ENCODE measurements at places on chromosomes 6 and 20.

- no peak overlapping the region for H3K27ac ChIP-seq
- no peaks in the 10 kb centered on the region for H3K27me3 ChIP-seq
- H3K36me3 ChIP-seq, result no peaks in the 10 kb centered on the region
- no peak for DNase-seq
- no peak overlapping the region for H3K4me3 ChIP-seq
These were observed 36.4 kb downstream of the LYRM2 start for GRCh38 chr6:89602166-89602565.

DNA sequence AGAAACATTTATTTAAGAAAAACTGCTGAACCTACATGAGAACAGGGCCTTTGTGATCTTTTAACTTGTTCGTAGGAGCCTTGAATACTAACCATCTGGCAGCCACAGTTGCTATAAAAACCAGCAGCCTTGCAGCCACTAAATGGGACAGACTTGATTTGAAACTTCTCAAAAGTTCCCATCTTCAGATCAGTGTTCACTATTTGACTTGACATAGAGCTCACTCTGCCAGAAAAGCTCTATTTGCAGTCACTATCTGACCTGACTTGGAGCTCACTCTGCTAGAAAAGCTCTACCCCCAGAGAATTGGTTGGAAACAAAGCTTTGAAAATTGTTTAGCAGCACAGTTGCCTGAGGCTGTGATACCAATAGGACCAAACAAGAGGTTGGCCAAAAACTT is 119.3 kb upstream of the F13A1 start:
- H3K27ac ChIP-seq, result no peak overlapping the region
- no peaks in the 10 kb centered on the region for H3K36me3 ChIP-seq
- DNase-seq, result no peak
- H3K4me3 ChIP-seq, result no peak overlapping the region
- no peaks in the 10 kb centered on the region for H3K27me3 ChIP-seq
- H3K4me1 ChIP-seq, result no peaks in the 10 kb centered on the region

DNA sequence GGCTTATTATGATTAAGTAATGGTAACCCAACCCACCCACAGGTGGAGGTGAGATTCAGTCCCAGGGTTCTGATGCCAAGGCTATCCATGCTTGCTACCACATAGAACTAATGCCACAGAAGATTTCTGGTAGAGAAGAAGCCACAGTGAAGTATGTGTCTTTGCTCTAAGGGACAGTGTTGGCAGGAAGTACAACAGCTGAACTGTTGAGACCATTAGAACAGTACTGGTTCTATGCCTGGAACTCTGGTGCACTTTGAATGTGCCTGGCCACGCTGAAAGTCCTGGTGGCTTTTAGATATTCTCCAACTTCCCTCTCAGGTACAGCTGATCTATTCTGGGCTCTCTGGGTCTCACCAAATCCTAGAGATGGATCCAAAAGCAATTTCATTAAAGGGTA is 7.8 kb downstream of the STX7 start:
- H3K27me3 ChIP-seq, result no peaks in the 10 kb centered on the region
- no peak overlapping the region for H3K4me3 ChIP-seq
- H3K36me3 ChIP-seq, result peaks cover 6% of the 10 kb centered on the region
- no peak overlapping the region for H3K27ac ChIP-seq
- H3K4me1 ChIP-seq, result no peaks in the 10 kb centered on the region

DNA sequence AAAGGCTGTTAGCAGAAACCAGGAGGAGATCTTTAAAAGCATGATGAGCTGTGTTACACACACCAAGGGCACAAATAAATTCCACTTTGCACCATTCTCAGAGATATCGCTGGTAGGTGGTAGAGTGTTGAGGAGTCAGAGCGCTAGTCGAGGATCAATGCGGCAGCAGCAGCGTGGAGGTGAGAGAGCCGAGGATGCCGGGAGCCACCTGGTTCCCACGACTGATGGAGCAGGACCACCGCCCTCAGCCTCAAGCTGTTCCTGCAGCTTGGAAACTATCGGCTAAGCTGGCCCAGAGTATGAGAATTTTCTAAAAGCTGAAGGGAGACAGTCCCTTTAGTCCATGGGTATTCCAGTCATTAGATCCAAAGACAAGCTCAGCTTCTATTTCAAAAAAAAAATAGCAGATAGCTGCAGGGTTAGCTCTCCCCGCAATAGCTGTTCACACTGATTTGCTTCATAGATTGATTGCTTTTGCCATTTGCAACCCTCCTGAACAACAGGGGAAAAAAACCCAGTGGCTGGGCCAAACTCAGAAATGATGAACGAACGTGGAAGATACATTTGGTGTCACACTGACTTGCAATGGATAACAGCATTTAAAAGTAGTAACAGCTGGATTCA is 106.2 kb downstream of the LCA5 start:
- H3K4me1 ChIP-seq, result no peaks in the 10 kb centered on the region
- no peak overlapping the region for H3K4me3 ChIP-seq
- no peaks in the 10 kb centered on the region for H3K36me3 ChIP-seq
- DNase-seq, result no peak
- H3K27ac ChIP-seq, result no peak overlapping the region

DNA sequence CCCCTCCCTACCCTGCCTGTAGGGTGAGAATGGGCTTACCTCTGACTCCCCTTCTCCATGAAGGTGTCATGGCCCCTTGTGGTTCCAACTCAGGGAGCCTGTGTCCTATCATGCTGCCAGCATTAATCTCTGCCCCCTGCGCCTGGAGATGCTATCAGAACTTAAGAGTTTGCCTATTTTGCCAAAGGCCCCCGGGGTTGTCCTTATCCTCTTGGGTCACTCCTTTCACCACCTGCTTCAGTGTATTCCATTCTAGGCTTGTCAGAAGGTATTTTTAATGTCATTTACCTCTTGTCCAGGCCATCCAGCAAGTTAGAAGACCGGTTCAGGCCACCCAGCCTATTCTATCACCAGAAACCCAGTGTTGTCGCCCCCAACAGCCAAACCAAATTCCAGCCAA is 10.5 kb downstream of the RRBP1 start:
- H3K4me3 ChIP-seq, result no peak overlapping the region
- H3K27me3 ChIP-seq, result no peaks in the 10 kb centered on the region
- no peak overlapping the region for H3K27ac ChIP-seq

DNA sequence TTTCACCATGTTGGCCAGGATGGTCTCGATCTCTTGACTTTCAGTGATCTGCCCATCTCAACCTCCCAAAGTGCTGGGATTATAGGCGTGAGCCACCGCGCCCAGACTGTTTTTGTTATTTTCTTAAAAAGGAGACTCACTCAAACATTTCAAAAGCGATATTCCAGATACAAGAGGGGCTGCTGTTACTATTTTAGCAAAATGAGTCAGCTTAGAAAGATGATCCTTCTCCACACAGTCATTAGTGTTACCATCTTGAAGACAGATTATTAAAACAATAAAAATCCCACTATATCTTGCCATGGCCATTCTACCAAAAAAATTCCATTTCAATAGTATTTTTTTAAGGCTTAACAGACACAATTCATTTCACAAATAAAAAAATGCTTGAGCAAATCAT is 102.8 kb downstream of the PREP start:
- DNase-seq, result no peak
- no peaks in the 10 kb centered on the region for H3K27me3 ChIP-seq
- H3K27ac ChIP-seq, result no peak overlapping the region
- H3K4me3 ChIP-seq, result no peak overlapping the region
- no peaks in the 10 kb centered on the region for H3K4me1 ChIP-seq

DNA sequence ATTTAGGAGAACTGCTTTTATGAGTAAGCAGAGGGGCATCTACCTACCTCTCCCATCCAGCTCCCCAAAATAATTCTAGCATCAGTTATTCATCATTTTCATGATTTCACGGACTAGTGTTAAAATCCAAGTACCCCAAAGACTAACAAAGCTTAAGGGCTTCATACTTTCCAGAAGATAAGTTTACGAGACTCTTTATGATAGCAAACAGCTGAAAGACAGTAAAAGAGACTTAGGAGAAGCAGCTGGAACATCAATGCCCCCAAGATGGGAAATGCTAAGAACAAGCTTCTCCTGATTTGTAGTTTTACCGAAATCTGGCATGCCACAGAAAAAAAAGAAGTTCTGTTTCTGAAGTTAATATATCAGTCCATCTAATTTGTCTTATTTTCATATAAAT is 70.0 kb downstream of the COL12A1 start:
- H3K36me3 ChIP-seq, result no peaks in the 10 kb centered on the region
- no peaks in the 10 kb centered on the region for H3K27me3 ChIP-seq
- no peaks in the 10 kb centered on the region for H3K4me1 ChIP-seq
- no peak overlapping the region for H3K27ac ChIP-seq

DNA sequence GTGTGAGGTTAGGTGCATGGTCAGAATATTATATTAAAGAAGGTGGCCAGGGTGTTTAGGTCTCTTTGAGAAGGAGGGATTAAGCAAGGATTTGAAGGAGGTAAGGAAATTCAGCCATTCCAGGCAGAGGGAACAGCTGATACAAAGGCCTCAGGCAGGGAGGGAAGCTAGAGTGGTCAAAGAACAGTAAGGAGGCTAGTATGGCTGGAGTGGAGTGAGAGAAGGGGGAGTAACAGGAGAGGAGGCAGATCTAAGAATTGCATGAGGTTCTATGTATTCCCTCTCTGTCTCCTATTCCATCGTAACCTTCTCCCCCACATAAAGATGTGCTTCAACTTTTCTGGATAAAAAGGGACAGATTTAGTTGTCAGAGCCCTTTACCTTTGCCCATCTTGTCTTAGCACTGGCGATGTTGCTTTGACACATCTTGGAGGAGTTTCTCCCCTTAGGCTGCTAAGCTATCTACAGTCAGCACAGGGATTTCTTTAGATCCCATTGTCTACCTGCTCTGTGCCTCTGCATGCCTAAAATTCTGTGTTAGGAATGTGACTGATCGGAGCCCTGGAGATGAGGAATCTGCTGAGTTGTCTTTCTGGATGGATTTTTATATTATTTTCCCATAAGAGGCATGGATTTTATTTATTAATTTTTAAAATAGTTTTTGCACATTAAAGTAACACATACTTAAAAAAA is 59.9 kb downstream of the KLHL31 start:
- H3K27ac ChIP-seq, result no peak overlapping the region
- H3K4me1 ChIP-seq, result peaks cover 5% of the 10 kb centered on the region
- no peaks in the 10 kb centered on the region for H3K36me3 ChIP-seq
- no peak for DNase-seq

GRCh38 chr6:97123652-97124051 is 159.4 kb downstream of the MMS22L start:
- no peak overlapping the region for H3K4me3 ChIP-seq
- no peaks in the 10 kb centered on the region for H3K4me1 ChIP-seq
- H3K27me3 ChIP-seq, result no peaks in the 10 kb centered on the region
- H3K27ac ChIP-seq, result no peak overlapping the region
- no peaks in the 10 kb centered on the region for H3K36me3 ChIP-seq
- DNase-seq, result no peak

DNA sequence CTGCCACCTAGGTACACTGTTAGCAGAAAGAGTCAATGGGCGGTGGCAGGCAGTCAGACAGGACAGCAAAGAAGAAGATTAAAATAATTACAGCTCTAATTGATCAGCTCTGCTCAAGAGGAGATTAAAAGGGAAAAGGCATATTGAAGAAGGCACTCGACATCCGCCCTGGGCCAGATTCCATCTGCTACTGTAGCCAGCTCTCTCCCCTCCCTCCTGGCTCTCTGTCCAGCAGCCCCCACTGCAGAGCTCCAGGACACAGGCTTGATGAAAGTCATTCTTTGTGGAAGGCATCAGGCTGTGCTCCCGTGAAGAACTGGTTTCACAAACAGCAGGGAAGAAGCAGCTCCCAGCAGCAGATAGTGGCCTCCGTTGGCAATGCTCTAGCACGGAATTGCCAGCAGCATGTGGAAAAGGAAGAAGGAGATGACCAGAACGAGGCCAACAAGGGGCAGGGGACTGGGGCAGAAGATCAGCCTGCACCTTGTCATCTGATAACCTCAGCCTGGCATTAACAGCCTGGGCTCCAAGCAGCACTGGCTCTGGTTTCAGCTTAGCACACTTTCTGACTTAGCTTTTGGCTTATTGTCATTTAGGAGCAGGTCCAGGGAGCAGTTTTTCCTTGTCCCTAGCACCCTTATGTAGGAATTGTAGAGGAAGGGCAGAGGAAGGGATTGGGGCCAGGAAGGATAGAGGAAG is 465.9 kb downstream of the KIF16B start:
- H3K4me1 ChIP-seq, result no peaks in the 10 kb centered on the region
- H3K27ac ChIP-seq, result no peak overlapping the region
- H3K36me3 ChIP-seq, result no peaks in the 10 kb centered on the region
- no peak overlapping the region for H3K4me3 ChIP-seq
- DNase-seq, result no peak

- peaks cover 28% of the 10 kb centered on the region for H3K4me1 ChIP-seq
- H3K36me3 ChIP-seq, result no peaks in the 10 kb centered on the region
- H3K4me3 ChIP-seq, result no peak overlapping the region
These were observed 11.8 kb downstream of the UTRN start for GRCh38 chr6:144296973-144297372.

- peaks cover 2% of the 10 kb centered on the region for H3K27me3 ChIP-seq
- H3K4me1 ChIP-seq, result no peaks in the 10 kb centered on the region
- no peak overlapping the region for H3K27ac ChIP-seq
- no peaks in the 10 kb centered on the region for H3K36me3 ChIP-seq
These were observed 29.3 kb upstream of the EZR start for GRCh38 chr6:158848490-158848895.

DNA sequence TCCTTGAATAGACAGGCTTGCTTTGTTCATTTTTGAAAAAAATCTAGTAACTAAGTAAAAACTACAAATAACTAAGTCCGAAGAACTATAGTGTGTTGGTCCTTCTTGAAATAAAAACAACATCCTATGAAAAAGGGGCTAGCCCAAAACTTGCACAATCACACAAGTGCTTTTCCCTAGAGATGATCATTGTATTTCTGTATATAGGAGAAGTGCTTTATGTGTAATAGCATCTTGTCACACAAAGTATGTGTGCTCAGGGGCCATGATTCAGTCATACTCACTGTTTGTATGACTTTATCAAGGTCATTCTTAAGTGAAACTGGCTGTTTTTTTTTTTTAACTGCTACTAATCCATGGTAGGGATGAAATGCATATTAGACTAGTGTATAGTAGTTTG is 179.8 kb downstream of the DTNBP1 start:
- no peaks in the 10 kb centered on the region for H3K27me3 ChIP-seq
- no peak overlapping the region for H3K4me3 ChIP-seq
- peaks cover 1% of the 10 kb centered on the region for H3K36me3 ChIP-seq
- H3K4me1 ChIP-seq, result no peaks in the 10 kb centered on the region
- no peak for DNase-seq

DNA sequence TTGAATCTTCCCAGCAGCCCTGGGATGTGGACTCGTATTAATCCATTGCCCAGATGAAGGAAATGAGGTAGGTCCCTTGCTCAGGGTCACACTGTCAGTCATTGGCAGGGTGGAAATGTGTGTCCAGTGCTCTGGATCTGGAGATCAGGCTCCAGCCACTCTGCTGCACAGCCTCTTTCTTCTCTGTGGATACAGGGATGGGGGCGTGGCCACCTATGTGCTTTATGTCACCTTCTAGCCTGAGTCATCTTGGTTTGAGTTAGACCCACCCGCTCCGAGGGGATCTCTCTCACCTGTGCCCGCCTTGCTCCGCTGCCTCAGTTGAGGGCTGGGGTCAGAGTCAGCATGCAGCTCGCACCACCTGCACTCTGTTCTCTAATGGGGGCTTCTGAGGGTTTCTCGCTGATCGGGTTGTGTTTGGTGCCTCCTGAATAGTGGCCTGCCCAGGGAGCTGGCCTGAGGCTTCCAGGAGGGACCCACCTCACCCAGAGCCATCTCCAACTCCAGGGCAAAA is 80.0 kb downstream of the TCP11 start:
- no peak overlapping the region for H3K4me3 ChIP-seq
- no peak overlapping the region for H3K27ac ChIP-seq
- peaks cover 58% of the 10 kb centered on the region for H3K36me3 ChIP-seq
- no peaks in the 10 kb centered on the region for H3K27me3 ChIP-seq
- peaks cover 13% of the 10 kb centered on the region for H3K4me1 ChIP-seq
- no peak for DNase-seq
